Hepatocyte (in vitro differentiated cells): ENCODE measurements at places on chromosomes 7 and 10. TPM values are rescaled to one million over a fixed set of nuclear protein-coding genes. Genes with fewer than 3 reads are reported as not detected.

Gene JCAD
- 7.0 and 9.2 TPM in 2 replicates for polyA plus RNA-seq

Gene AKR1C4
- polyA plus RNA-seq: 0.40 and 0.52 TPM in 2 replicates

Gene GRK5
- 7.6 and 8.7 TPM in 2 replicates for polyA plus RNA-seq

Gene ODAD2
- 0.76 and 0.86 TPM in 2 replicates for polyA plus RNA-seq
